ENCODE measurements at places on chromosomes 1 and 21.

- DNase-seq: no peak
Observed at GRCh38 chr1:244409701-244410100, 42.0 kb downstream of the ADSS2 start.

- DNase-seq: no peak
Observed at GRCh38 chr1:151760597-151761385, 2.5 kb downstream of the MRPL9 start.

DNA sequence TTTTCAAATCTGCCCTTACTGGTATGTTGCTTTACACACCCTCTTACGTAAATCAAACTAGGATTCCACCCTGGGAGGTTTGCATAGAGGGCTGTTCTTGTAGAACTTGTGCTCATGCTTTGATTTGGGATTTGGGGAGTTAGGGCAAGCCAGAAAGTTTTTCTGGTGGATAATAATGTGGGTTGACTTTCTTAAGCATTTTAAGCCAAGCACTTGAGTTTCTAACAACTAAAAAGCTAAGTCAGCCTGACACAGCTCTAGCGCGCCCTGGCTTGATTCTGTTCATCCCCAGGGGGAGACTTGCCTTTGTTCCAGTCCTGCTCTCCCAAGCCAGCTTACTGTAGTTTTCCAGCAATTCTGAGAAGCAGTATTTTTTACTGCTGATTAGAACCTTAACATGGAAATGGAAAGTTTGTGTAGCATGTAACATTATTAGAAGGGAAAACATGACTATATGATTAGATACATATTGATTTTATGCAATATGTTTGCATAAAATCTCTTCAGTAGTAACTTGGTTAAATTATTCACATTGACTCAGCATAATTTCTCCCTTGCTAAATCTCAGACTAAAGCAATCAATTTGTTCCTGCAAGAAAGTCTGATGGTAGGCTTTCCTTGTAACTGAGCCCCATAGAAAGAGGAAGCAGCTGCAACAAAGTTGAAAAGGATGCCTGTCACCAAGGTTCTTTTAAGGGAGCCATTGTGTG is 11.0 kb upstream of the PGD start:
- no peak for DNase-seq

GRCh38 chr1:96596226-96596922 is 125.2 kb upstream of the PTBP2 start:
- DNase-seq: no peak

DNA sequence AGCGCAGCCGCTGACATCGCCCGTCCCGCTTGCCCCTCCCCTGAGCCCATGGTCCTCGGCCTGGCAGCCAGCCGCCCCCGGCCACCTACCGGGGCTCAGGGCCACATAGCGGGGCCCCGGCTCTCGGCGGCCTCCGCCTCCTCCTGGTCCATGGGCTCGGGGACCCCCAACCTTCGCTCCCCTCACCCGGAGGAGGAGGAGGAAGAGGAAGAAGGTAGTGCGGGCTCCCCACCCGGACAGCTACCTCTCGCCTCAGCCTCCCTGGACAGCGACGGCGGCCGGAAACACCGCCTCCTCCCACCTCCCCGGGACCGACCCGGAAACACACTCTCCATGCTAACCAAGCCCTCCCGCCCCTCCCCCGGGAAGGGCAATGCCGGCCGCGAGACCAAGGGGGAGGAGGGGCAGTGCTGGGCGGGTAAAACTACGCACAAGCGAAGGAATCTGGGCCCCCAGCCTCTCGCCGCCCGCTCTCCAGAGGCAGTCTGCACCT is at the start of gene KIAA0319L:
Gene KIAA0319L (minus strand): TSS at position 286 of the 493 bp plus-strand sequence. CDS start 2,912 bp downstream, outside the sequence.
- DNase-seq: no peak

GRCh38 chr1:236748268-236748870 is 46.7 kb upstream of the MTR start:
- DNase-seq: no peak

GRCh38 chr21:31173881-31174555 is 135.7 kb upstream of the KRTAP19-8 start:
- no peak for DNase-seq

DNA sequence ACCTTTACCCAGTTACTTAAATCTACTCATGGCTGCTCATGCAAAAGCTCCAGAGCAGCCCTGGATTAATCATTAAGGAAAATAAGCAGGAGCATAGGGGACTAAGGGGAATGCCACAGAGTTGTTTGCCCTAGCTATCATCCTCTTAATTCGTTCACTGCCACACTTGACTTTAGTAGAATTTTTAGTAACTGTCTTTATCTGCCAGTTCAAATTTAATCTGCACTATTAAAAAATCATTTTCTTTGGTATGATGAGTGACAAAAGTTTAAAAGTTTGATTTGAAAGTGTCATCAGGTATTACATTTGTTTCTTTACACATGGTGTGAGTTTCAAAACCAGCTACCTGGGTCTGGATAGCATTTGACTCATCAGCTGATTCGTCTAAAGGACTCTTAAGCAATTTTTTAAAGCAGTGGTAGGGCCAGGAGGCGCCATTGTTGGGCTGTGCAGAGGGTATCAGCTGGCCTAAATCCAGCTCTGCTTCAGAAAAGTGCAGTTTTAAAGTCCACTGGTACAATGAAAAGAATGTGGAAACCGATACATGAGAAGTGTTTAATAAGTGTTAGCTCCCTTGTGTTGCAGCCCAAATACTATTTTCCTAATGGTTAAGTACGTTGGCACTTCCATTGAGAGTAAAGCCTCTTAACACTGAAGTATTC is 69.9 kb upstream of the DR1 start:
- no peak for DNase-seq

GRCh38 chr1:19728413-19729145 is 63.9 kb downstream of the HTR6 start:
- no peak for DNase-seq

- DNase-seq: no peak
Observed at GRCh38 chr1:54416435-54416834, 10.2 kb upstream of the SSBP3 start.

- no peak for DNase-seq
Observed at GRCh38 chr1:86714159-86714558, 9.8 kb downstream of the SH3GLB1 start.

- DNase-seq: no peak
Observed at GRCh38 chr21:38861056-38861455, 55.3 kb downstream of the ETS2 start.

DNA sequence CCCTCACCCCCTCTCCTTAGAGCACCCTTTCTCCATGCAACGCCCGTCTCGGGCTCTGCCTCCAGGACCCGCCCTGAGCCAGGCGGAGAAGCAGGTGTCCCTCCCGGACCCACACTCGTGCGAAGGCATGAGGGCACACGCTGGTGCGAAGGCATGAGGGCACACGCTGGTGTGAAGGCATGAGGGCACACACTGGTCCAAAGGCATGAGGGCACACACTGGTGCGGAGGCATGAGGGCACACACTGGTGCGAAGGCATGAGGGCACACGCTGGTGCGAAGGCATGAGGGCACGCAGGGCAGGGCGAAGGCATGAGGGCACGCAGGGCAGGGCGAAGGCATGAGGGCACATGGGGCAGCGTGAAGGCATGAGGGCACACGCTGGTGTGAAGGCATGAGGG is 5.8 kb upstream of the TMEM52 start:
- no peak for DNase-seq

DNA sequence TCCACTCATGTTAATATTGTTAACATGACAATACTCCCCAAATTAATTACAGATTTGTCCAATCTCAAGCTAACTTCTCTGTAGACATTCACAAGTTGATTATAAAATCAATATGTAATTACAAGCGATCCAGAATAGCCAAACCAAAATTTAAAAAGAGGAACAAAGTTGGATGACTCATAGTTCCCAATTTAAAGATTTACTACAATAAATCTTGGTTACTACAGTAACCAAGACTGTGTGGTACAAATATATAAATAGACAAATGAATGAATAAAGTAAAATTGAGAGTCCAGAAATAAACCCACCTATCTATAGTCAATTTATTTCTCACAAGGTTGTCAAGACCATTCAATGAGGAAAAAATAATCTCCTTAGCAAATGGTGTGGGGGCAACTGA is 7.1 kb upstream of the KRTAP10-4 start:
- DNase-seq: no peak

DNA sequence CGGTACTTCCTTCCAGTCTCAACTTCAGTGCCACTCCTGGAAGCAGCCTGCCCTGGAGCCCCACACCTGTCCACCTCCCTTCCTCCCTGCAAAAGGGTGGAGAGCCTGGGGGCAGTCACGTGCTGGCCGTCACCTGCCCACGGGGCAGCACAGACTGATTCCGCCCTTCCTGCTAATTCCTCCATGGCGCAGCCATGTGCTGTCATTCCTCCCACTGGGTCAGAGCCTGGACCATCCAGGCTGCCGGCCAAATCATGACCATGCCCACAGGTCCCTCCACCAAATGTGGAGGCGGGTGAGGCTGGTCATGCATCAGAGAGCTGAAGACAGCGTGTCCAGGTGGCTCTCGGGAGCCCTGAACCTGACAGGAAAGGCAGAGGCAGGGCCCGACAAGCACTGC is 24.4 kb upstream of the GPR153 start:
- no peak for DNase-seq

- DNase-seq: no peak
Observed at GRCh38 chr21:38645282-38645681, 147.0 kb upstream of the ERG start.

DNA sequence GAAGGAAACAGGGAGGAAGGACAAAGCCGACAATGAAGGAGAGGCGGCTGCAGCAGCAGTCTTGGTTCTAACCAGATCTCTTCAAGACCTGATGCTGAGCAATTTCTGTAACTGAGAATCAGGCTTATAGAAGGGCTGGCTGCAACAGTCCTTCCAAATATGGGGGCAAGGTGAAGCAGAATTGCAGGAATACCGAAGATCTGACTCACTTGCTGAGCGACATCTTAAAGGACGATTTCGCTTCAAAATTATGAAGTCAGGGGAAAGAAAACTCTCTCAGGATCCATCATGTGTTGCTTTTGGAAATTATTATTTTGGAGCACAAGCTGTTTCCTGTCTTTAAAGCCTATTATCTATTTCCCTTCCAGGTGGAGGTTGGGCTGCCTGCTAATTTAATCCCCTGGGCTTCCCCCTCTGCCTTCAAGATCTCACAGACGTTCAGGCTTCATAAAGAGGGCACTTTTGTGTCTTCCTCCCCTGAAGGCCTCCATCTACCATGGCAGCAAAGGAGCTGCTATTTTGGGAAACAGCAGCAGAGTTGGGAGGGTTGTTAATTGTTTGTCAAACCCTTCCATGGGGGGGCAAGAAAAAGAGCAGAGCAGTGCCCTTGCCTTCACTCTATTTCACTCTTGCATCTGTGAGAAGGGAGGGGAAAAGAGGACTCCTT is 10.8 kb upstream of the IER5 start:
- no peak for DNase-seq
